ENCODE measurements at places on chromosomes 11 and 22.

GRCh38 chr11:132782102-132782501, 750.2 kb downstream of the OPCML start:
- DNase-seq: no peak

GRCh38 chr11:34836958-34837856, 79.0 kb downstream of the APIP start:
- no peak for DNase-seq

DNA sequence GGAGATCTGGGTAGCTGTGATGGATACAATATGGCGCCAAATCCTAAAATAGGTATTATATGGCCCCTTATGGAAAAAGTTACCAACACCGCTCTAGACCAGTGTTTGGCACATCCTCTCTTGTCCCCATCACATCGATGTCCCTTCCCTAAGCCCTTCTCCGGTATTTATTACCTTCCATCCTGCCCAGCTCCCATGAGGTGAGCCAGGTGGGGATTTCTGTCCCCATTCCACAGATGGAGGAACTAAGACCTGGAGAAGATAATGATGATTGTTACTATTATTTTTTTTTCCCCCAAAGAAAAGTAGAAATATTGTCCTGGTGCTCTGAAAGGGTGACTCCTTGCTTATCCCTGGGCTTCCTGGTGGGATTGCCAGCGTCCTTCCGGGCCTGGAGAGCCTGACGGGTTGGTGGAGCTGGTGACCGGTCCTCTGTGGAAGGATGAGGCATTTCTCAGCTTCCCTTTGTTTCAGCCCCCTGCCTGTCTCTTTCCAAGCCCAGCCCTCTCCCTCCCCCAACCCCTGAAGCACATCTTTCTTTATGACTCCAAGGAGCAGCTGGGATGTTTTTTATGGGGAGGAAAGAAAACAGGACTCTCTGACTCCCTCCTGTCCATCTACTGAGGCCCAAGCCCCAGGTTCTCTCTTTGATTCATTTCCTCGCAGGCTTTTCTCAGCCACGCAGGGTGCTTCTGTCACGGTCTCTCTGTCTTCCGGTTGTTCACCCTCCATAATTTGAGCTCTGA, 65.4 kb downstream of the TP53I11 start:
- DNase-seq: no peak

- no peak for DNase-seq
Measured at GRCh38 chr22:24507716-24508115, 12.6 kb downstream of the UPB1 start.

DNA sequence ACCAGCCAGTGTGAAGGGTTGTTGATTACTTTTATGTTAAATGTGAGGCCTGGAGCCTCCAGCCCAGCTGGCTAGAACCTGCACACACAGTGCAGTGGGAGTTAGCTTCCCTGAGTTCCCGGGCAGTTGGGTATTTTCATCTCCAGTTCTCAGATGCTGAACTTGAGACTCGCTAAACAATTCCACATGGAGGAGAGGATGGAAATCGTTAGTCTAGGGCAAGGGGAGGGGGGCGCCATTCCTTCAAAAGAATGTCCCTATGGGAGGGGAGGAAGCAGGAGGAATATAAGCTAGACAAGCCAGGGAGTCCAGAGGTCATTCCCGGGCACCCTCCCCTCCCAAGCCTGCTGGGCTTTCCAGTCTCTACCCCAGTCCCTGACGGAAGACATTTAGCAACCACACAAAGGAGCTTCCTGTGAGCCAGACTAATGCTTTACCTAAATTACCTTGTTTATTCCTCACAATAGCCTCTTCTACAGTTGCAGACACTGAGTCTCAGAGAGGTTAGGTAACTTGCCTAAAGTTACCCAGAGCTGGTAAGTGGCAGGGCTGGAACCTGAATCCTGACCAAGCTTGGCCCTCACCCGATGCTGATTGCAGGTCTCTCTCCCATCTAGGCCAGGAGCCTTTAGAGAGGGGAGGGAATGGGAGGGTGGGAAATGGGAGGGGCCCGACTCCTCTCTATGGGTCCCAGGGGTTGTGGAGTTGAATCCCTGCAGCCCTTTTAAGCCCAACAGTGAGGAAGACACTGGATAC, 1.9 kb upstream of the TSKU start:
- DNase-seq: no peak

DNA sequence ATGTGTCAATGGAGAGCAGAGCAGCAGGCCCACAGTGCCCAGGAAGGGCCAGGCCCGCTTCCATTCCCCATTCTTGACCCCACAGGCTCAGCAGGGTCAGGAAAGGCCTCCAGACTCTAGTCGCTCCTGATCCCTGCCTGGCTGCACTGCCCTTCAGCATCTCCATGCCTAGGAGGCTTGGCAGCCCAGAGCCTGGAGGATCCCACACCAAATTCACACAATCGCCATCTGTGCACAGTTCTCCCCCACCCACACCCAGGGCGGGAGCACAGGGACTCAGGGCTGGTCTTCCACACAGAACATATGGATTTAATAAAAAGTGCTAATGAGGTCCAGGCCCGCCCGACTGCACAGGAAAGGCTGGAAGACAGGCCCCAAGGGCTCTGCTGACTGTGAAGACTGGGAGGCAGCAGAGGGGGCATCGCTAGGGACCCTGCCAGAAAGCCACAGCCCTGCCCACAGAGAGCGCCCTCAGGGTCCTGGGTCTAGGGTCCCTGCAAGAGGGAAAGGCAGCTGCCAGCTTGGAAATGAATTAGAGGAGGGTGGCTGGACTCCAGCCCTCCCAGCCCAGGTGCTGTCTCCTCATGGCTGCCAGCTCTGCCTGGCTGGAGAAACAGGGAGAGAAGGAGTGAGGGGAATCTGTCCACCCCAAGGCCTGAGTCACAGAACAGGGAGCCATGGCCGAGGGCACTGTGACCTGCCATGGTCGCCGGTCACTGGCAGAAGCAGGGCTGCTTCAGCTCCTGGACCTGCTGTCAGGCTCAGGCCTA, 39.7 kb downstream of the DKK3 start:
- DNase-seq: no peak

DNA sequence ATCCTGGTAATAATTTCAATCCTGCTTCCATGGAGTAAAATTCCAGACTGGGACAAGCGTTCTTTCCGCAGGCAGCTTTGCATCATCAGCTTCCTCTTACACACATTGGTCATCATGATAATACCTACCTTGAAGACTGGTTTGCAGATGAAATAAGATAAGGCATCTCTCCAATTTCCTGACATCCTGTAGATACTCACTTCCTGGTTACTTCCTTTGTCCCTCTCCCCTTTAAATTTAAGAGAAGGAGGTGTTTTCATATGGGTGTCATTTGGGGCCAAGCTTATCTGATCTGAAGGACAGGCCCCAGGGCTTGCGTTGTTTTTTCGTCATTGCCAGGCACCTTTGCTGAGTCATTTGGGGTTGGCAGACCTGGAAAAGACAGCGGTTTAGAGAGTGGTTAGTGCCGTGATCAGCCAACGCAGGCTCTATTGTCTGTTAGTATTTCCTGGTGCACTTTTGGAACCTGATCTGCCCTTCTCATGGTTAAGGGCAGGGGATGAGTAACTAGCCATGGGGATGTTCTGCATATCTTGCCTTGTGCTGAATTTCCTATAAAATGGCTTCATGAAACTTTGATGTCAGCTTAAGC, 24.1 kb downstream of the GRAMD1B start:
- DNase-seq: peak; percentile 49

DNA sequence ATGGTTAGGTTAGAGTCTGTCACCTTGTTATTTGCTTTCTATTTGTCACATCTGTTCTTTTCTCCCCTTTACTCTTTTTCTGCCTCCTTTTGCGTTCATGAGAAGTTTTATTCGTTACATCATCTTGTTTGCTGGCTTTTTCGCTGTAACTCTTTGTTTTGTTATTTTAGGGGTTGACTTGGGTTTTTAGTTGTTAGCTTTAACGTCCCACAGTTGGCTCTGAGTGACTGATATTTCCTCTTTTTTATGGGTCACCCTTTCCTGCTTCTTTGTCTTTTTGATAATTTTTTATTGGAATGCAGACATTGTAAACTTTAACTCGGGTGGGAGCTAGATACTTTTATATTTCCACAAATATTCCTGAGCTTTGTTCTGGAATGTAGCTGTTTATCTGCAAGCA, 13.3 kb upstream of the TNNT3 start:
- DNase-seq: no peak

DNA sequence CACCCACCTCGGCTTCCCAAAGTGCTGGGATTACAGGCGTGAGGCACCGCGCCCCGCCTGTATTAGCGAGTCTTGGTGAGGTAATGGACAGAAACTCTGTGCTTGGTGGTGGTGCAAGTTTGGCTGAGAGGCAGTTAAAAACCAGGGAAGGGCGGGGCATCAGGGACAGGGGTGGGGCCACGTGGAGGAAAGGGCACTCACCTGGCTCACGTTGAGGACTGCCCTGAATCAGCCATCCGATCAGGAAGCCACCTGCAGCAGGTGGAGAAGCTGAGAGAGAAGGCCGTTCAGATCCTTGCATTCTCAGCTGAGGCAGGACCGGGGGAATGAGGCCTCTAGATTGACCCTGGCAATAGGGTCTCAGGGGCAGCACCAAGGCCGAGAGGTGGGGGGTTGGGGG, 12.1 kb upstream of the CHRM1 start:
- no peak for DNase-seq

- DNase-seq: no peak
Measured at GRCh38 chr11:40894501-40894900, 565.0 kb downstream of the LRRC4C start.
